A673 (cell line): ENCODE measurements at places on chromosomes 2 and 18. TPM values are rescaled to one million over a fixed set of nuclear protein-coding genes. Genes with fewer than 3 reads are reported as not detected.

COL4A4 gene
- 0.11 TPM in 1 of 2 replicates, not detected in the other for total RNA-seq

DNA sequence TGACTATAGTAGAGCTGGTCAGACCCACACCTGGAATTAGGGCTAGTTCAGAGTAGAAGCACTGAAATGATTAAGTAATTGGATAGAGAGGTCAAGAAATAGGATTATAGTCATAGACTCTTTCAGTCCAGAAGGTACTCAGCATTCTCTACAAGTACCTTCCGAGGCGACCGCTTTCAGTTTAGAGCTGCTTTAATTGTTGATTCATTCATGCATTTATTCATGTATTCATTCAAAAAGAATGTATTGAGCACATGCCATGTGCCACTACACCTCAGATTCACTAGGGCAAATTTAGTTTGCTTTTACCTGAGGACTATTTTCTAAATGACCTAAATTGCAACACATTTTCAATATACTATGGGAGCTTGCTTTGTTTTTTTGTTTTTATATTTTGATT is 48.7 kb downstream of the CRIM1 start:
- peak; percentile 67 for DNase-seq

DNA sequence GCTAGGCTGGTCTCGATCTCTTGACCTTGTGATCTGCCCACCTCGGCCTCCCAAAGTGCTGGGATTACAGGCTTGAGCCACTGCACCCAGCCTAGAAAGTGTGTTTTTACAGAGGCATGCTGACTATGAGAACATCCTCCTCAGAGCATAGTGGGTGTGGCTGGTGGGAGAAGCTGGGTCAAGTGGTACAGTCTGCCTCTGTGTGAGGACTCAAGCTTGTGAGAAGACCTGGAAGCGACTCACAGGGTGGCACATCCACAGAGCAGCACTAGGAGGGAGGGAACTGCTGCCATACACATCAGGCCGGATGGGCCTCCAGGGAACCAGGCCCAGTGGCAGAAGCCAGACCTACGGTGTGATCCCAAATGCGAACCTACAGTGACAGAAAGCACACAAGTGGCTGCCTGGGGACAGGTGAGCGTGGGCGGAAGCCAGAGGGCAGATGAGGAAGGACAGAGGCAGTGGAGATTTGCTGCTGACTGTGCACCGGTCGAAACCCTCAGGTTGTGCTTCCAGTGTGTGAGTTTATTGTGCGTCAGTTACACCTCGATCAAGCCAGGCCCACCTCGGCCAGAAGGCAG is 8.9 kb downstream of the ARHGEF4 start:
- DNase-seq: no peak

GRCh38 chr2:121038431-121038830 is 246.6 kb downstream of the TFCP2L1 start:
- no peak for DNase-seq

GRCh38 chr2:168175469-168175868 is 71.9 kb downstream of the STK39 start:
- DNase-seq: no peak

DNA sequence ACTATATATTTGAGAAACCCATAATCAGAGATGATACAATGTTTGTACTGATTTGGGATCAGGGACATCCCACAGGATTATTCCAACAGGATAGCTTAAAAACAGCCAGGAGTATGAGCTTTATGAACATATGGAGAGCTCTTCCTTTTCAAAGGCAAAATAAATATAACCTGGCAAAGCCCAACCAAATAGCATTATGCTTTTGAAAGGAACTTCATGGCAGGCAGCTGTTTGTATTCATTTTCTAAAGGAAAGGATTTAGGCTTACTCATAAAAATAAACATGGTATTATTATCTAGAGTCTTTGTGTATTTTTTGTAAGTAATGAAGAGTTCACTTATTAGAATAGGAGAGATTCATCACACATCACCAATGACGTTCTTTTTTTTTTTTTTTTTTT is 44.4 kb downstream of the CCDC195 start:
- DNase-seq: no peak

DNA sequence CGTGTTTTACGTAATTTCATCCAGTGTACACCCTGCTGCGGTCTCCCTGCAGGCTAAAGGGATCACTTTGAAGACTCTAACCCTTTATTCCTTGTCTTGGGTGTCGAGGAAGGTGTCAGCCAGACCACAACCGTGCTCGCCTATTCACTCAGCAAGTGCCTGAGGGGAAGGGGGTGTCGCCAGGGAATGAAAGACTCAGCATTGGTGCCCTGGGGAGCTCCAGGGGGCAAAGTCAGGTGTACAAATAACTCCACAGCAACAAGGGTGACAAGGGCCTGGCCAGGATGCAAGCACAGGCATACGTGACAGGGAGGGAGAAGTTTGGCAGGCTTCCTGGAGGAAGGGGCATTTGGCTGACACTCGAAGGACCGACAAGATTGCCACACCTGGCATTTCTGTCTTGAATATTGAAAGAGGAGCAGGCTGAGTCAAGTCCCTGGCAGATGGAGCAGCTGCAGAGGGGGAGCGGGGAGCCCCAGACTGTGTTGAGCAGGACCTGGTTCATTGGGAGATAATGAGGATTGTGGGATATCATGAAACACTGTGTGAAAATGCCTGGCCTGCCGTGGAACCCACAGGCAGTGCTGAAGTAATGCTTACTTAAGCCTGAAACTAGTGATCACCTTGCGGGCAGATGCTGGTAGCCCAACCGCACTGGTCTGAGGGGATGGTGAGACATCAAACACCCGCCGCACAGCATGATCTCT is 93.9 kb downstream of the RHOB start:
- DNase-seq: no peak

GRCh38 chr2:7052404-7052803 is 135.2 kb downstream of the RNF144A start:
- DNase-seq: no peak

- no peak for DNase-seq
Observed at GRCh38 chr2:234047361-234047760, 3.1 kb upstream of the SPP2 start.

DNA sequence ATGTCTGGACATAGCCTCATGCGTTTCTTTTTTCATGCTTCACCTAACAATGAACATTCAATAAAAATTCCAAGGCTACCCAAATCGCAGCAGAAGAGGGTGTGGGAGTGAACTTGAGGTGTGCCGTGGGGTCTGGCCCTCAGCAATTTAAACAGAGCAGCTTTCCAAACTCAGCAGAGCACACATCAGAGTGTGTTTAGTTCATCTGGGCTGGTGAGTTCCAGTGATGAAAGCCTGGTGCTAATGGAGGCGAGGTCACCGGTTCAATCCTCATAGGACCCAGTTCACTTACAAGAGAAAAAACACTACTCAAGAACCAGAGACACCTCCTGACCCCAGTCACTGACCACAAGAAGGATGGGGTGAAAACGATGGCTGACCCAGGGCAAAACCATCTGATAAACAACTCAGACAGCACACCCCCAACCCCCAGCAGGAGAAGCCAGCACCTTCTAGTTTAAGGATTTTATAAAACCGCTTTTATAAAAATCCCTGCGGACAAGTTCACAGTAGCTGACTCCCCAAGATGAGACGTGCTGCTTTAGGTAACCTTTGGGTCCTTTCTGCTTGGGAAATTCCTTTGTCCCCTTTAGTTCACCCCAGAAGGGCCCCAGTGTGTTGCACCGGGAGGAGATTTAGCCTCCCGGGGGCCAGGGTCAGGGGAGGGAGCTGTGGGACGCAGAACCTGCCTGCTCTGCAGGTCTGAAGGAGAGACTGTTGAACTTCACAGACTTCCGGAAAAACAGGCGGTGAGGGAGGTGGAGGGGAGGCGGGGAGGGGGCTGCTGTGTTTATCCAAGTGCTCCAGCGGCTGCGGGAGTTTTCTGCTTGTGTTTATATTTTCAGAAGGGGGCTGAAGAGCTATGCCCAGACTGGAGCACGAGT is 152.7 kb upstream of the SOX11 start:
- DNase-seq: no peak
